ENCODE measurements at places on chromosomes 7 and 10. TPM values are rescaled to one million over a fixed set of nuclear protein-coding genes. Genes with fewer than 3 reads are reported as not detected.

DNA sequence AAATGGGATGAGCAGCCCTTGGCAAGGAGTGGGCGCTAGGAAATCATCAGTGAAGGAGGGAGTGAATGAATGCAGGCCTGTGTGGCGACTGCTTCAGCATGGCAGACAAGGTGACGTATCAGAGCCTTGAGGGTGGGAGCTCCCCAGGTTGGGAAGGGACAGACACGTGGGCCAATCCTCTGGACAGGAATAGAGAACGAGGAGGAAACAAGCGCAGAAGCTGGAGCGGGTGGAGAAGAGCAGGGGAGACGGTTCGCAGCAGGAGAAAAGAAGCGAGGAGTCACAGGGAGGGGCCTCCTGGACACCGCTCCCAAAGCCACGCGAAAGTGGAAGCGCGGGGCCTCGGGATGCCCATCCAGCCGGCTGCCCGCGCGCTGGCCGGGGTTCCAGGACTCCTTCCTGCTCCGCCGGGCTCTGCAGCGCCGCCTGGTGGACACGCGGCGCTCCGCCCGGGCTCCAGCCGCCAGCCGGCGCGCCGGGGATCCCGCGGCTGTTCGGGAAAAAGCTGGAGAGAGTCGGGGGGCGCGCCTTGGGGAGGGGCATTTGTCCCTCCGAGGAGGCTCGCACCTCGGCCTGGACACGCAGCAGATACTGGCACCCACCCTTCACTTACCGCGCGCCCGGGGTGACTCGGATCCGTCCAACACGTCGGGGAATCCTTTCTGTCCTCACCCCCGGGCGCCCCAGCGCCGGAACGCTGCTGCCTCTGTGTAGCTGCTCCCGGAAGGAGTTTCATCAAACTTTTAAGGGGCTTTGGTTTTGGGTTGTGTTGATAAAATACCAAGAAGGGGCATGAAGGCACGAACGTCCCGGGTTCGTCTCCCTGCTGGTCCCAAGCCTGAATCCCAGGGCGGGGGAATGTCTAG, 6.3 kb downstream of the ZNF503 start:
- no peak for DNase-seq
- no peak overlapping the region for H3K27ac ChIP-seq
- H3K4me1 ChIP-seq, result peaks cover 7% of the 10 kb centered on the region
- peaks cover 55% of the 10 kb centered on the region for H3K27me3 ChIP-seq

DNA sequence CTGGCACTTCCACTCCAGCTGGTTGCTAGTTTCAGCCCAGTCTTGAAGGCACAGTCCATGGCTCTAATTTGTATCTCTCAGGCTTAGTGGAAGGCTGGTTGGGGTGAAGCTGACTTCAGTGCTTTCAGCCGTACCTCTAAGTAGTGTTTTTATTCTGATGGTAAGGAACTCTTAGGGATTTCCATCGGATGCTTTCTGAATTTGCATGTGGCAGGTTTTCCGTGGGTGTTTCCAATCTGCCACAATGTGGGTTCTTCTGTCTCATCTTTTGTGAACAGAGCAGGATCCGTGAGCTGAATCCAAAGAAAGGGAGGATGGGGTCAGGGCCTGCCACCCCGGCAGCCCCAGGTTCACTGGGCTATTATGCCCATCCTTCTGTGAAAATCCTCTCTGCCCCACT, 607.9 kb upstream of the MKI67 start:
- no peak overlapping the region for H3K27ac ChIP-seq
- no peak for DNase-seq
- no peaks in the 10 kb centered on the region for H3K27me3 ChIP-seq
- H3K4me3 ChIP-seq, result no peak overlapping the region

- no peaks in the 10 kb centered on the region for H3K36me3 ChIP-seq
- DNase-seq, result no peak
- no peaks in the 10 kb centered on the region for H3K27me3 ChIP-seq
- no peaks in the 10 kb centered on the region for H3K4me1 ChIP-seq
- no peak overlapping the region for H3K4me3 ChIP-seq
Observed at GRCh38 chr7:47040795-47041347, 541.0 kb downstream of the TNS3 start.

- peaks cover 59% of the 10 kb centered on the region for H3K36me3 ChIP-seq
- H3K27ac ChIP-seq, result no peak overlapping the region
- H3K4me1 ChIP-seq, result peaks cover 9% of the 10 kb centered on the region
Observed at GRCh38 chr10:74507951-74508350, 318.4 kb upstream of the KAT6B start.

GRCh38 chr7:65371468-65371867, 2.2 kb upstream of the ZNF92 start:
- H3K4me1 ChIP-seq, result peaks cover 21% of the 10 kb centered on the region
- H3K27ac ChIP-seq, result no peak overlapping the region
- no peaks in the 10 kb centered on the region for H3K27me3 ChIP-seq
- H3K4me3 ChIP-seq, result no peak overlapping the region
- peaks cover 14% of the 10 kb centered on the region for H3K36me3 ChIP-seq

- no peak overlapping the region for H3K4me3 ChIP-seq
- H3K27me3 ChIP-seq, result peaks cover 22% of the 10 kb centered on the region
- peaks cover 5% of the 10 kb centered on the region for H3K36me3 ChIP-seq
Observed at GRCh38 chr10:117652228-117653169, 110.0 kb downstream of the EMX2 start.

DNA sequence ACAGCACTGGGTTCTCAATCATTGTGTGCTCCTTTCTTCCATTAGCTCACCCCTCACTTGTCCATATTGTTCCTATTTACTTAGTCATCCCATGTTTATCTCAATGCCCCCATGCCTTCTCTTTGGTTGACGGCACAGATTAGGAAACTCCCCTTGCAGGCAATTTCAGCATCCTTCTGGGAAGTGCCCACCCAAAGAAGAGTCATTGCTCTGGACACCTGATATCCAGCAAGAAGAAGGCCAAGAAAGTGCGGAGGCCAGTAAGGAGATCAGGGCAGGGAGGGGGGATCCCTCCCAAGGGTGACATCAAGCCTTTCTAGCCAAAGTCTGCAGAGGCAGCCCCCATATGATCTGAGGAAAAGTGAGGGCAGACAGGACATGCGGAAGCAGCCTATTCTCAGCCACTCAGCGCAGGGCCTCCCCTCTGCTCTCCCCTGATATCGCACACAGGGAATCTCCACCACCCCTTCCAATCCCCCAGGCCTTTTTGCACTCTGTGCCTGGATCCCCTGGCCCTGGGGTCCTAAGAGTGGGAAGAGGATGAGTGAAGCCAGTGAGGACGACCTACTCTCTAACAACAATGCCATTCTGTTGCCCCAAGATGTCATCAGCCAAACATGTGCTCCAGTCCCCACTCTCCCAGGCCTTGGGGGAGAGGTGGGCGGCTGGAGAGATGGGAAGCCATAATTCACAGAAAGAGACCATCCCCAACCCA, 1.8 kb downstream of the TRPV6 start:
- H3K27ac ChIP-seq, result no peak overlapping the region
- H3K4me1 ChIP-seq, result no peaks in the 10 kb centered on the region
- no peak for DNase-seq
- peaks cover 13% of the 10 kb centered on the region for H3K27me3 ChIP-seq
- no peaks in the 10 kb centered on the region for H3K36me3 ChIP-seq
- no peak overlapping the region for H3K4me3 ChIP-seq

Gene HMX2
- not detected for total RNA-seq

Gene TMEM139
- 1.7 TPM for total RNA-seq

Gene SPDYE2B
- total RNA-seq, result not detected

Gene OGDHL
- total RNA-seq, result 0.35 TPM

Gene ZPBP
- total RNA-seq, result not detected

All from activated CD8-positive, alpha-beta memory T cell treated with anti-CD3 and anti-CD28 coated beads, Interleukin-2, amount 10 ng/mL, durations not matched to agents 7 days and 5 days (primary cell).